ENCODE measurements at places on chromosomes 11 and 22.
A peak's percentile ranks its signal among the peaks of the same experiment; 100 is the strongest.

- DNase-seq, result peak; percentile 1
Measured at GRCh38 chr11:28107191-28107749, 686 bp downstream of the KIF18A start.

- DNase-seq, result no peak
Measured at GRCh38 chr11:19739872-19740271, 27.2 kb downstream of the NAV2 start.

DNA sequence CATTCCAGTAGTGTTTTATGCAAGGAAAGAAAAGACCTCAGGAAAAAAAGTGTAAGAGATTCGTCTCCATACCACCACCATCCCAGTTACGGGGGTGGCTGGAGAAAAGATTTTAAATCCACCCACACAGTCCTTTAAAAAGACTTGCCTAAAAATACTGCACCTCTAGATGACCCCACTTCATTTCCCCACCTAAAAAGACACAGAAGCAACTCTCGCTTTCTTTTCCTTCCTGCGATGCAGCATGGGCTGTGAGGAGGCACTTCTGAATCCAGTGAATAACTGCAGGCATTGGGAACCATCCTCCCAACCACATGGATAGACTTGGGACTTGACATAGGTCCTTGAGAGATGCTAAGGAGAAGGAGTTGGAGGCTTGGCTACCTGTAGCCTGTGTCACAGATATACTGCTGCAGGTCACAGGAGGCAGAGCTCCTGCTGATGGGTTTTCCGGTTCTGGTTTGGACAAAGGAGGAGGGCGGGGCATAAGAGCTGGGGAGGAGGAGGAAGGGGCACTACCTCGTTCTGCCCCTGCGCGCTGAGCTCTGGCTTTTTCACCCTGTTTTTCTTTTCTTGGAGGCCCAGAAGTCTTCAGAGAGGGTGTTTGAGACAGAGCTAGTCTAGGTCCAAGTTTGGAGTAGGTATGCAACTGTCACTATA, 285.9 kb downstream of the NTM start:
- no peak for DNase-seq

- no peak for DNase-seq
Measured at GRCh38 chr11:112540261-112540660, 279.6 kb upstream of the PLET1 start.

DNA sequence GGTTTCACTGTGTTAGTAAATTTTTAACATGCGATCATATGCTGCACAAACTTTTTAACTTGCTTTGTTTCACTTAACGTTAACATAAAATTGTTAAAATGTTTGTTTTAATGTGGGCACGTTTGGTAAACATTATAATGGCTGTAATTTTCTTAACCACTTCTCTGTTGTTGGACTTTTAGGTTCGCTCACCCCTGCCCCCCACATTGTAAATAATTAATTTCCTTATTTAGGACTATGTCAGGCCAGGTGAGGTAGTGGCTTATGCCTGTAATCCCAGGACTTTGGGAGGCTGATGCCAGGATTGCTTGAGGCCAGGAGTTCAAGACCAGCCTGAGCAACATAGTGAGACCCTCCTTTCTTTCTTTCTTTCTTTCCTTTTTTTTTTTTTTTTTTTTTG, 6.7 kb upstream of the DIXDC1 start:
- DNase-seq, result no peak
